Endothelial cell (in vitro differentiated cells): ENCODE measurements at places on chromosomes 2 and 18. TPM values are rescaled to one million over a fixed set of nuclear protein-coding genes. Genes with fewer than 3 reads are reported as not detected.

TMEM18 gene
- total RNA-seq, result 26.3 TPM

HOXD13 gene
- total RNA-seq, result not detected

UGT1A4 gene
- not detected for total RNA-seq

BOLL gene
- total RNA-seq, result not detected

KLHL14 gene
- 1.3 TPM for total RNA-seq

GRCh38 chr2:112880696-112881095 is 30.3 kb upstream of the IL37 start:
- peaks cover 11% of the 10 kb centered on the region for H3K4me1 ChIP-seq
- H3K27ac ChIP-seq, result no peak overlapping the region
- peaks cover 6% of the 10 kb centered on the region for H3K27me3 ChIP-seq

GRCh38 chr2:86331384-86331783 is 6.0 kb downstream of the REEP1 start:
- no peak overlapping the region for H3K4me3 ChIP-seq
- H3K27ac ChIP-seq, result no peak overlapping the region
- H3K27me3 ChIP-seq, result peaks cover 14% of the 10 kb centered on the region
- no peak for DNase-seq

DNA sequence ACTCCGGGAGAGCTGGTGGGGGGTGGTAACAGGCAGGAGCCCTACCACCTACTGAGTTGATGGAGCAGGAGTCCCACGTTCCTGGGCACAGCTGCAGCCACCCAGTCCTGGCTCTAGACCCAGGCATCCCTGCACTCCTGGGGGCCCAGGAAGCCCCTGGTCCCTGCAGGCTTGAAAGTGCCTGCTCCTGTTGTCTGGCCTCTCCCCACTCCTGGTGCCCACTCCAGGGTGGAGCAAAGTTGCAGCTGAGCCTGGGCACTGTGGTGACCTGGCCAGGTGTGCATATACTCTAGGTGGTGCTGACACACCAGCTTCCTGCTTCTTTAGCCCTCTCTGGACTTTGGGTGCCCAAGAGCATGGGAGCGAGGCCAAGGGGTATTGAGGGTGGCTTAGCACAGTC is 119.0 kb upstream of the SLC38A11 start:
- H3K4me3 ChIP-seq, result no peak overlapping the region
- H3K27ac ChIP-seq, result no peak overlapping the region
- no peaks in the 10 kb centered on the region for H3K4me1 ChIP-seq
- DNase-seq, result no peak

- H3K4me3 ChIP-seq, result no peak overlapping the region
- H3K4me1 ChIP-seq, result no peaks in the 10 kb centered on the region
- H3K27ac ChIP-seq, result no peak overlapping the region
- peaks cover 4% of the 10 kb centered on the region for H3K27me3 ChIP-seq
Measured at GRCh38 chr2:119004602-119005001, 62.6 kb downstream of the MARCO start.

DNA sequence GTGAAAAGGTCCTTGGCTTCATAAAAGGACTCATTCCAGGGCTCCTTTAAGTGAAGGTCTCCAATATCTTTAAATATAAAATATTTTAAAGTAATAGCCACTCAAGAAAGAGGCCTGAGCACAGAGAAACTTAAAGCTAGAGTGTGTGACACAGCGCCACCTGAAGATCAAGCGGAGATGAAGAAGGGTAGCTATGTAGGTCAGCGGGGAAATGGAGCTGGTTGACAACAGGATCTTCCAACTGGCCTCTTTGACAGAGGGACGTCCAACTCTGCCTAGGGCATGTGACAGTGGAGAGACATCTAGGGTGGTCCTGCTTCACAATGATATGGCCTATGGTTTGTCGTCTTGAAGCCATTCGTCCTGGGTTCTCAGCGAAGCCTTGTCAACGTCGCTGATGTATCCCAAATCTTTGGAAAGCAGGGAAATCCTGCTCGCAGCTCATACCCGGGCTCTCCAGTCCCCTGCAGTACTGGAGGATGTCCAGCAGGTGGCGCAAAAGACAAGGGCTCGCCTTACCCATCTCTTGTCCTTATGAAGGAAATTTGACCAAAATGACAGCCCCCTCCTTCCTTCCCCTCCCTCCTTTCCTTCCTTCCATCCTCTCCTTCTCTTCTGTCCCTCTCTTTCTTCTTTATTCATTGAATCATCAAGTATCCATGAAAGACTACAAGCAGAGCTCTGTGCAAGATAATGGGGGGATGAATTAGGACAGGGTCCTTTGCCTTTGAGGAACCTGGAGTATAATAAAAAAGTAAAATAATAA is 59.6 kb downstream of the LONRF2 start:
- H3K27me3 ChIP-seq, result peaks cover 2% of the 10 kb centered on the region
- DNase-seq, result peak; percentile 74
- no peak overlapping the region for H3K4me3 ChIP-seq
- H3K36me3 ChIP-seq, result no peaks in the 10 kb centered on the region

GRCh38 chr2:173972165-173972564 is 7.0 kb upstream of the SP3 start:
- H3K36me3 ChIP-seq, result no peaks in the 10 kb centered on the region
- H3K27ac ChIP-seq, result no peak overlapping the region
- H3K4me1 ChIP-seq, result peaks cover under 1% of the 10 kb centered on the region
- DNase-seq, result no peak
- H3K27me3 ChIP-seq, result peaks cover 1% of the 10 kb centered on the region

DNA sequence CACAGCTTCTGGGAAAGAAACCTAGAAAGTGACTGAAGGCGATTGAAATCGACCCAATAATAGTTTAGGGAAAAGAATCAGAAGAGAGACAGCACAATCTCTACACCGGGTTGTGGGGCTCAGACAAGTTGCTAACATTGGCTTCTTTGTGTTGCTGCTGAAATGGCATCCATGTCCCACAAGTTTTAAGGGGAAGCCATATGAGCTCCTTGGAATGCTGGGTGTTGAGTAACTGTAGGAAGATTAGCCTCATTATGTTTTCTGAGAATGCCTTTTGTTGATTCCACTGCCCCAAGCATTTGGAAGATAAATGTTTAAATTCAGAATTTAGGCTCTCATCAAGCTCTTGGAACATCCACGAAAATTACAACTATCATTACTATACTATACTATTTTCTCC is 73.4 kb upstream of the NEUROD1 start:
- H3K36me3 ChIP-seq, result no peaks in the 10 kb centered on the region
- no peak overlapping the region for H3K27ac ChIP-seq
- H3K4me3 ChIP-seq, result no peak overlapping the region
- H3K4me1 ChIP-seq, result peaks cover 16% of the 10 kb centered on the region

GRCh38 chr18:34077599-34077998 is 147.1 kb downstream of the NOL4 start:
- no peak overlapping the region for H3K4me3 ChIP-seq
- H3K27ac ChIP-seq, result no peak overlapping the region
- no peak for DNase-seq
- no peaks in the 10 kb centered on the region for H3K36me3 ChIP-seq
- no peaks in the 10 kb centered on the region for H3K27me3 ChIP-seq

DNA sequence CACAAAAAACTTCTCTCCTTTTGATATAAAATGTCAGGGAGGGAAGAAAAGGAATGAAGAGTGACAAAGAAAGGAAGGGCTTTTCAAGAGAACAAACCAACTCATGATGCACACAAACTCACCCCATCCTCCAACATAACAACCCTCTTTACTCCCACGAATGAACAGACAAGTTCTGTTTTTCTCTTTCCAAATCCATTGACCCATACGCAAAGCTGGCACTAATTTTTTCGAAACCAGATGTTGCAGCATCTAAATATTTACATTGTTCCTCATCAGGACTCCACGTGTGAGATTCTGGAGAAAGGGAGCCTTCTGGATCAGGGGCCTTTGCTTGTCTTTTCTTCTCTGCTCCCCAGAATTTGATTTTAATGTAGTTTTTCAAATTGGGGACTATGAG is 143.3 kb upstream of the BCL2L11 start:
- peaks cover 3% of the 10 kb centered on the region for H3K4me1 ChIP-seq
- no peak overlapping the region for H3K4me3 ChIP-seq
- no peak for DNase-seq
- peaks cover 4% of the 10 kb centered on the region for H3K27me3 ChIP-seq
- no peaks in the 10 kb centered on the region for H3K36me3 ChIP-seq

DNA sequence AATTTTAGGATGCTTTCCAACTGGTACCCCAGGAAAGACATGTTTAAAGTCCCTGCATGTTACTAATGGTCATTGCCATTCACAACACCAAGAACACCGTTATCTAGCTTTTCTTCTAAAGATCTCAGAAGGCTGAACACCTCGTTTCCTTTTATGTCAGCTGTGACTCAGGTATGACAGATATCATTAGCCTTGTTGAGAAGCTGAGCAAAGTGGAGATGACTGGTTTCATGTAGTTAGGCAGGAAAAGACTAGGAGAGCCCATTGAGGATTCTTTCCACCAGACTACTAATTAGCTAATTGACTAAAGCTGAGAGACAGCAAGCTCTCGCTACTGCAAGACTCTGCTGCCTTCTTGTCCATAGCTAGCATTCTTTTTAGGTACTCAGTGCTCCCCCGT is 32.0 kb upstream of the ARL5A start:
- no peak for DNase-seq
- H3K27me3 ChIP-seq, result no peaks in the 10 kb centered on the region
- H3K4me3 ChIP-seq, result no peak overlapping the region
- no peak overlapping the region for H3K27ac ChIP-seq

DNA sequence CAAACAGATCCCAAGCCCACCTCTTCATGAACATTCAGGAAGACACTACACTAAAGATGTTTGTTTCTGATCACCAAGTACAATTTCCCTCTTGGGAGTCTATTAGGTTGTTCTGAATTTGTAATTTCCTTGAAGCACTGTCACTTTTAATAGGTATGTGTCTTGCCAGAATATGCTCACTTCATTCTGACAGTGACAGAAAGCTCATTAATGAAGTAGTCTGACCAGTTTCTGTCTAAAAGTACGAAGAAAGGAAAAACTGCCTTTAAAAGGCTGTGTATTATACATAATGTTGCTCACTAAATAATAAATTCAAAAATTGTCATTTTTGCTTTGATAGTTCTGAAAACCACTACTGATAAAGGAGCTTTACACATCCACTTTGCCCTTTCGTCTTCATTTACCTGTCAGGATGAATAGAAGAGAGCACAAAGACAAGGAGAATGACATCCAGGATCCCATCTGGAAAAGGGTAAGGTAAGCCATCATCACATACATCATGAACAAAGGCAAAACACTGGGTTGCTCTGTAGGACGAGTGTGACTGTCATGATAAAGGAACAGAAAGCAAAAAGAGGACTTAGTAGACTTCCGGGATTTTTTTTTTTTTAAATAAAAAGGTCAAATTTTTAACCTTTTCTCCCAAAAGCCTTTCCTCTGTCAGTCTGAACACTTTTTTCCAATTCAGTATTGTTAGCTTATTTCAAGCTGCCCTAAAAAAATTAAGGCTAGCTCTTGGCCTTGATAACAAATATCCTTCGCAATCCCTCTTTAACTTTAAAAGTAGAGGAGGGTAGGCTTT is 103.4 kb downstream of the METTL8 start:
- no peaks in the 10 kb centered on the region for H3K27me3 ChIP-seq
- H3K4me3 ChIP-seq, result no peak overlapping the region
- no peak overlapping the region for H3K27ac ChIP-seq
- no peaks in the 10 kb centered on the region for H3K36me3 ChIP-seq
- H3K4me1 ChIP-seq, result peaks cover 6% of the 10 kb centered on the region

DNA sequence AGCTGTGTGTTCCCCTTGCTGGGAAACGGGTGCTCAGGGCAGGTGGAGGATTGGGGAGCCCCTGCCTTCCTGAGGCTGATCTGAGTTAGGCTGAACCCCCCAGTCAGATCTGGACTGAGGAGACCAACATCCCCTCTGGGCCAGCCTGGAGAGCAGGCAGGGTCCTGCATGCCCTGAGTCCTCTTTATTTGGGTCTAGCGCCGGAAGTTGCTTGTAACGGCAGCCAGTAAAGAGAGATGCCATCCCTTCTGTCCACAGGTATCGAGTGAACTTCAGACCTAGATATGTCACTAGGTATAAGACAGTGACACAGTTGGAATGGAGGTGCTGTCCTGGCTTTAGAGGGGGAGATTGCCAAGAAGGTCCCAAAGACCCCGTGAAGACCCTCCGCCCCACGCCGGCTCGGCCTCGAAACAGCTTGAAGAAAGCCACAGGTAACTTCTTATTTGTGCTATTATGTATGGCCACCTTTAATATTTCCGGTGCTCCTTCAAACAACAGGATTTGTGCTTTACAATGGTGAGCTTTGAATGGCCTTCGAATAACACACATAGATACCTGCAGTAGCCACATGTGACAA is 38.0 kb downstream of the EMILIN2 start:
- no peak for DNase-seq
- H3K36me3 ChIP-seq, result no peaks in the 10 kb centered on the region
- no peak overlapping the region for H3K4me3 ChIP-seq
- no peak overlapping the region for H3K27ac ChIP-seq
- H3K4me1 ChIP-seq, result peaks cover 10% of the 10 kb centered on the region
